Stimulated activated CD8-positive, alpha-beta memory T cell treated with anti-CD3 and anti-CD28 coated beads, Interleukin-2, amount 100 ng/mL, for 1 hour (primary cell): ENCODE measurements at places on chromosomes 6 and 20.

DNA sequence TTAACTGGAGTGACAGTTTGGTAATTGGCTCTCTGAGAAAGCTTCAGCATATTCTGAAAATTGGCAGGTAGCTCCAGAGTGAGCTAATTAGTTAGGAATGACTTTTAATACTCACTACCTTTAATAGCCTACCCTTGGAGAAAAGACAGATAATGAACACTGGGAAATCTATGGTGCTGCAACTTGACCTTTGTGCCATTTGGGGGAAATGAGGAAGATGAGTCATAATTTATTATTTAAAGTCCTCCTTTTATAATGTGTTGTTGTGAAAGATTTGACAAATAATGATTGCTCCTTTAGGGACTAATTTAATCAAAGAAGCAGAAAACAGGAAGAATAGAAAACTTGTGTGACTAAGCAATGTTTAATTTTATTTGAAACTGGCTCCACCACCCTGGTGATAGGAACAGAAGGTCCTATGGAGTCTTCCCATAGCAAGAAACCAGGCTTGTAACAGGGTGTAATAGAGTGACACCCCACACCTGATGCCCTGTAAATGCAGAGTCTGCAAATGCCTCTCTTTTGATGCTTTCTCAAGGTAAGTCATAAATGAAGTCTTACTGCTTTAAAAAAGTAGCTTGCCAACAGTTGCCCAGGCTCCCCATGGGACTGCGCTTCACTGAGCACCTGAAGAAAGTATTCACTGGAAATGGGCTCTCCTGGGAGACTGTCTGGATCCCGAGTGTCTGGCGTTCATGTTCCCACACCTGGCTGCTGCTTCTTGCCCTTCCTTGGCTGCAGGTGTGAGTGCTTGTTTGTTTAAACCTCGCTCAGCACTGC lies 134.4 kb downstream of the LRRC1 start:
- DNase-seq, result no peak

DNA sequence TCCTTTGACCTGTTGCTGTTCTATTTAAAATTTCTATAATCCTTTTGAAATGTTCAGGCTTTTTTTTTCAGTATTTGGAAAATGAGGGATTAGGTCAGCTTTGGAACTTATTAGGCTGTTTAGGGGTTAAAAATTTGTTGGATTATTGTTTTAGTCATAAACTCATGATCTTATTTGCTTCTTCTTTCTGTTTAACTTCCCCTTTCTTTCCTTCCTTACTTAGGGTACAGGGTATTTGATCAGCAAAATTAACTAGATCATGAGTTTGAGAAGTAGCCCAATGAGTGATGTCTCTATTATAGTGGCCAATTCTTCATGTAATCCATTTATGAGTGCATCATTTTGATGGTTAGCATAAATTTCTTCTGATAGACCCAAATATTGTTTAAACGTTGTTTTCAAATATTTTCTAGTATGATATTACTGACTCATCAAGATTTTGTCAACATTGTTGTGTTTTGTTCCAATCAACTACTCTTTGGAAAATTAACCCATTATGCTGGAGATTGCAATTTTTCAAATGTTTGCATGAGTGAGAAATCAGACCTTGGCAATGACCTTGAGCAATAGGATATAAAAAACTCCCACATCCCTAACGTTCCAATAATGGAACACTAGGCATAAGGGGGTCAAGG lies 94.4 kb downstream of the OTOR start:
- DNase-seq, result no peak

- DNase-seq, result no peak
Observed at GRCh38 chr20:33908336-33908735, 85.4 kb upstream of the RALY start.

- no peak for DNase-seq
Observed at GRCh38 chr20:60403105-60403741, 445.0 kb downstream of the CDH26 start.

DNA sequence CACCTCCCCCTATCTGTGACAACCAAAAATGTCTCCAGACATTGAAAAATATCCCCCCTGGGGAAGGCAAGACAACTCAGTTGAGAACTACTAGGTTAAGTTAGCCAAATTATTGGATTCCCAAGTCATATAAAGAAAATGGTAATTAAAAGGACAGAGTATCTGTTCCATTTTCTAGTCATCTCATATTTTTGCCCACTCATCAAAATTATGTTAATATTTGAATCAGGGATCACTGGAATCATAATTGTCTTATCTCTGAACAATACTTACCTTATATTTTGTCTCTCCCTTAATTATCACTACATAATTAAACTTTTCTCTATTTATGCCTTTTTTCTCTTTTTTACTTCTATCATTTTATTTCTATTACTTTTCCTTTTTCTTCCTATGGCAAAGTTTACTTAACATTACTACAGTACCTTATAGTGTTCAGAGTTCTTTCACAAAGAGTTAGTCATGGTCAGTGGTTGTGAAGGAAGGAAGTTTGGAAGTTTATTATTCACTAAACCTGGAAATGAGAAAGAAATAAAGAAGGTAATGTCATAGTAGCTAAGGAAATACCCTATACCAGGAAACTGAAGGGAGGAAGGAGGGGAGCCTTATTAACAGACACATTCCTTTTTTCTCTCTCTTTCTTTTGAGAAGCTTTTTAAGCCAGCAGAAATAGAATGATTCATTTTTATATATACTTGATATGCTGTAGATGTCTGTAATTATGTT lies 332.9 kb downstream of the COL12A1 start:
- no peak for DNase-seq

- no peak for DNase-seq
Observed at GRCh38 chr6:129661536-129662405, 48.2 kb downstream of the ARHGAP18 start.

DNA sequence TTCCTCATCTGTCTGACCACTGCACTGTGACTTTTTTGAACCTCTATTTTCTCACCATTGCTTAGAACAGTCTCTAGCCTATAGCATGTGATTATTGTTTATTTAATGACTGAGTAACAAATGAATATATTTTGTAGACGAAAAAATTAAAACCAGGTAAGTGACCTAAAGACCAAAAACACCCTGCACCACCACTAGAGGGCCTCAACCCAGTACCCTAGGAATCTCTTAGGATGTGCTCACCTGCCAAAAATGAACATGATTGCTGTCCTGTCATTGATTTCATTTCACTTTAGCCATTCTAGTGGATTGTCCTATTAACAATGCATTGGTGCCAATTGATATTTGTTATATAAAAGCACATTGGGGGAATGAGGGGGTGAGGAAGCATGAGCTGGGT lies 199.1 kb downstream of the COL9A1 start:
- DNase-seq, result no peak

GRCh38 chr6:5763407-5763806 lies 243.3 kb downstream of the NRN1 start:
- no peak for DNase-seq

- no peak for DNase-seq
Observed at GRCh38 chr20:49866051-49866450, 49.3 kb downstream of the SPATA2 start.
